ENCODE measurements at places on chromosomes 12 and 14.

- DNase-seq = no peak
These were observed 93.1 kb upstream of the ZDHHC17 start for GRCh38 chr12:76670776-76671175.

GRCh38 chr12:48961331-48961730 lies 4.0 kb upstream of the ARF3 start:
- DNase-seq = no peak

DNA sequence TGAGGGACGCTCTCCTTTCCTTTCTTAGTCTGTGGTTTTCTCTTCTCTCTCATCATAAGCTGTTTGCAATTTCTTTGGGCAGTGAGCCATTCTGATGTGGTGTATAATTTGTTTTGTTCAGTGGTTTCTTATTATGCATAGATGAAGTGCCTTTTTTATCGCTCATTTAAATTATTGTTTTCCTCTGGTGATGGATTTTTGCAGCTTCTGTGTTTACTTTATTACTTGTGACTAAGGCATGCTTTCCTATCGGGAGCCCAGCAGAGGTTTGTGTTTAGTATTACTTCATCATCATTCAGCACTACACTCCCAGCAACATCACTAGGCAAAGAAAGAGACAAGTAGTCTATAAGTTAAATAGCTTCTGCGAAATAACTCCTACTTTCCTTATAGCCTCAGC lies 586.6 kb upstream of the NOVA1 start:
- no peak for DNase-seq

DNA sequence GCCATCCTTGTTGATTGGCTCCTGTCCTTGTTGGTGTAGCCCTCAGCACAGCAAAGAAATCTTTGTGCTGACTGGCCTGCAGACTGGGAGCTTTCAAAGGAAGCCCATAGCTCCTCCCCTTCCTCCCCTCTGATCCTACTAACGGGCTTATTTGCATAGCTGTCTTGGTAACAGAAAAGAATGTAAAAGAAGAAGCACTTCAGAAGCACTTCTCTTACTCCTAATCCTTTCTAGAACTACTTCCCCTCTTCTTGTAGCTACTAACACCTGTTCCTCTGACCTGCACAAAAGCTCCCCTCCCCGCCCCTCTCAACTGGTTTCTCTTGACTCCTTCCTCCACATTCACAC lies 14.3 kb upstream of the RIC8B start:
- no peak for DNase-seq

DNA sequence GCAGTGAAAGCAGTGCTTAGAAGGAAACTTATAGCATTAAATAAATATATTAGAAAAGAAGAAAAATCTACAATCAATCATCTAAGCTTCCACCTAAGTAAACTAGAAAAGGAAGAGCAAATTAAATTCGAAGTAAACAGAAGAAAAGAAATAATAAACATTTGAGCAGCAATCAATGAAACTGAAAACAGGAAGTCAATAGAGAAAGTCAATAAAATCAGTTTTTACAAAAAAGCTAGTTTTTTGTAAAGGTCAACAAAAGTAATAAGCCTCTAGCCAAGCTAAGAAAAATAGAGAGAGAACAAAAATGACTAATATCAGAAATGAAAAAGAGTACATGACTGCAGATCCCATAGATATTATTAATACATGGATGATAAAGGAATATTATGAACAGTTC lies 34.2 kb upstream of the KTN1 start:
- no peak for DNase-seq

DNA sequence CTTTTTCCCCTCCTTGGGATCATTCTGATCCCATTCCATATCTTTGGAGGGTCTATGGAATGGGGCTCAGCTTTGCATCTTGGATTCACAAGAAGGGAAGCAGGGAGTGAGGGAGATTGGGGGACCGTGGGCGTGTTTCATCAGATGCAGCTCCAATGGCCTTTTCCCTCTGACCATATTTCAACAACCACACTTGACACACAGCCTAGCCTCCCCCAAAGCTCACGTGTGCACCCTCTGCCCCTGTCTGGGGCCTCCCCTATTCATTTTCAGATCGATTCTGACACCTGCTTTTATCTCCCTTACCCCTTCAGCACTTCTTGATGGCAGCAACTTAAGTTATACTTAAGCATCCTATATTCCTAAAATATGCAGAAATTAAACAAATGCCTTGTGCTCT lies 126.6 kb downstream of the CHST11 start:
- no peak for DNase-seq

DNA sequence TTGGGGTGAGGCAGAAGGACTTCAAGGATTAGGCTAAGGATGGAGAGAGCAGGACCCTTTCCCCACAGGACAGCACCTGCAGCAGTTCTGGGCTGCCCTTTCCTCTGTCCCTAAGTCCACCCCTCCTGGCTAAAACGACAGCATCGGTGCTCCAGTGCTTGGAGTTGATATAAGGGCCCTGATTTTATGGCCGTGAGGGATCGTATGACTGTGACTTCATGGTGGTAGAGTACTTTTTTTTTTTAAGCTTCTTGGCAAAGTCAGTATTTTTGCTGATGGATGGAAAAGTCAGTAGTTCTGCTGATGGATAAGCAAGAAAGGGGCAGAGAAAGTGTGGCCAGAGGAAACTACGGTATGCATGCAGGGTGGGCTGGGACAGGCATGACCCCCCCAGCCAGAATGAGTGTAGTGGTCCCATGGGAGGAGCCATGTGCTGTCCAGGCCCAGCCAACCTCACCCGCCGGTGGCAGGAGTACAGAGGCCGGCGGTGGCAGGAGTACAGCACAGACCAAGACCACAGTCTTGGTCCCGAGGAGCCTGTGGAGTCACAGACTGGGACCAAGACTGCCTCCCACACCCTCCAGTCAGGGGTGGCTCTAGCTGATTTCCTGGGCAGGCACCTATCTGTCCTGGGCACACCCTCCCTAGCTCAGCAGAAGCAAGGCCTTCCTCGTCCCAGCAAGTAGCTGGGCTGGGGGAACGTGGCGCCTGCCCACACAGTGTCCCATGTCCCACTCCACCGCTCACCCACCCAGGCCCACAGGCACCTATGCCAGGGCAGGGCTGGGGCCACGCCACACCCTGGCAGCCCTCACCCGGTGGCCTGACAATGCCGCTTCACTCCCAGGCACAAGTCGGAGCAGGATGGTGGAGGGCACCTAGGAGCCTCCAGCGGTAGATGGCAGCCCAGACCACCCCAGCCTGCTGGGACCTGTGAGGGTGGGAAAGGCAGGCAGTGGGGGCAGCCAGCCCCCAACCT lies 46.3 kb downstream of the CCDC88C start:
- no peak for DNase-seq

GRCh38 chr12:96821592-96821991 lies 85.5 kb upstream of the NEDD1 start:
- no peak for DNase-seq

GRCh38 chr14:43155258-43155657 lies 1351.8 kb downstream of the FSCB start:
- no peak for DNase-seq

DNA sequence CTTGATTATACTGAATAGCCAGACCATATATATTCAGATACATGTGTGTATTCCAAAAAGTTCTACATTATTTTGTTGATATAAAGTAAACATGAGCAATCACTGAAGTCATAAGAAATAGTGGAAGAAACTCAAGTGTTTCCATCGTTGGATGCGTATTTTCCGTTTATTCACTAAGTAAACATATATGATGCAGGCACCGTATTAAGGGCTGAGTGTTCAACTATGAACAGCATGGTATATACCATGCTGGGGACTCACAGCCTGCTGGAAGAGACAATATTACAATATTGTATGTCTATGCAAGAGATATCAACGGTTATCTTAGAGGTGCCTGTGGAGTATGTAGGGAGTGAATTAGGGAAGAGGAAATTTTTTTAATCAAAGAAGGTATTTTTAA lies 1.2 kb downstream of the PYROXD1 start:
- DNase-seq = no peak

DNA sequence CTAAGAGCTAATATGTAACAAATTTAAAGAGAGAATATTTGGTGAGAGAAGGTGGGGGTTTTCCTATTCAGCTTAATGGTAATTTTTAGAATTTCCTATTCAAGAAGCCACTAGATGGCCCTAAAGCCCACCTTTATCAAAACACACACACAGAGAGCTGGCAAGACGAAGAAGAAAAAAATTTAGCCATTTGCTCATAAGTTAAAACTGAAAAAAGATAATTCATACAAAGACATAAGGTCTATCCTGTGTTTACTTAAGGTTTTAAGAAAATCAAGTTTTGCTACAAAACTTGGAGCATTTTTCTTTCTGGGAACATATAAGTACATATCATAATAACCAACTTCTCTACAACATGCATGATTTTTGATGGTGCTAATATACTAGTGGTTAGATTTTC lies 46.8 kb upstream of the PCED1B start:
- DNase-seq = peak; percentile 63

GRCh38 chr12:49899286-49899843 lies 4.3 kb downstream of the FAIM2 start:
- no peak for DNase-seq

DNA sequence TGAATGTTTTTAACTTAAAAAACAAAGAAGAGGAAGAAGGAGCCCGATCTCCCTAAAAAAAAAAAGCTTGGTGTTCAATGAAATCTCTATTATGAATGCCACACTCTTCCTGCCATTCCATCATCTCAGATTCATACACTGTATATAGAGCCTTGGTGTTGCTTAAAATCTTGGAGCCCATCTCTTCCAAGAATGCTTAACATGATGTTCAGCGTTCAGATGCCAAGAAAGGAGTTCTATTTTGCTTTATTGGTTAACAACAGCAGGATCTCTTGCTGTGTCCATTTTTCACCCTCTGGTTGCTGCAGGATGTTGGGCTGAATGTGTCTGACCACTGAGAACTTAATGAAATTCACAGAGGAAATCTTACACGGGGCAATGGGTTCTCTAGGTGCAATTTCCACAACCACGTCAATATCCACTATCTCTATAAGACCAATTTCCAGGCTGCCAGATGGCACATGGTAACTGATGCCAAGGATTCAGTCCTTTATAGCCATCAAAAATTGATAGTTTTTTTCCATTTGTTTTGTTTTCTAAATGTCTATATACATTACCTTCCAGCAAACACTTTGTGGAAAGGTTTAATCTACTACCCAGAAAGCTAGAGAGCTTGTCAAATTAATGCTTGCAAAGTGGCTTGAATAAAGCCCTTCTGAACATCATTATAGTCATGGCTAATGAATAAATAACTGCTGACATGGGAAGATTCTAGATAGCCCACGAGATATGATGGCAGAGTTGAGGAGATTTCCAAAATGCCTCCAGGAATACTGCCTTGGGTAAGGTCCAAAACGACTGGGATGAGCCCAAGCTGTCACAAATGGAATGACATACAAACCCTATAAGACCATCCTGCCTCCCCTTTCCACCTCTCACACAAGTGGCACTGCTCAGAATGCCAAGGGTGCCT lies 26.5 kb downstream of the RERG start:
- DNase-seq = no peak

DNA sequence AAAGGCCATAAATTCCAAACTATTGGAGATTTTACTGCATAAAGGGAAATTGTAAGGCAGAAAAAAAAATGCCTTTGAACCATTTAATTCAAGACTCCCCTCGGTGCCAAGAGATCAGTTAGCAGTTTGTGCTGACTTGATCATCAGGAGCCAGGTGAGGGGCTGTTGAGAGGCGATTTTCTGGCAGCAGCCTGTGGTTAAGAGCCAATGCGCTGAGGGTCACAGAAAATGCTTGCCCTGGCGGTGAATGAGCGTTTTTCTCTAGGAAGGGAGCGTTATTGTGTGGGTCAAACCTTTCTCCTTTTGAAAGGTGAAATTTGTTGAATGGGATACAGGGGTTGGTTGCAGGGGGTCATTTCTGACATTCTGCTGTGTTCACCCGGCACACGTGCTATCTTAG lies 4.7 kb downstream of the SRRM4 start:
- no peak for DNase-seq
